Glutamatergic neuron (in vitro differentiated cells): ENCODE measurements at places on chromosomes 16 and 17. TPM values are rescaled to one million over a fixed set of nuclear protein-coding genes. Genes with fewer than 3 reads are reported as not detected.

The KRT15 gene
- total RNA-seq = not detected

The DHRS7C gene
- not detected for total RNA-seq

The CRYM gene
- total RNA-seq = not detected

The STAT3 gene
- 68.0 TPM for total RNA-seq

The MYCBPAP gene
- total RNA-seq = 2.5 TPM

The EVI2B gene
- not detected for total RNA-seq

The PPY gene
- total RNA-seq = not detected

The PPM1E gene
- total RNA-seq = 52.5 TPM

The C16orf54 gene
- not detected for total RNA-seq

The TPSG1 gene
- not detected for total RNA-seq

The PIPOX gene
- 1.4 TPM for total RNA-seq

The HSBP1 gene
- total RNA-seq = 218 TPM

The CES4A gene
- total RNA-seq = 3.6 TPM

The ENO3 gene
- 62.1 TPM for total RNA-seq

The AOC3 gene
- 2.0 TPM for total RNA-seq

The LYRM1 gene
- 23.2 TPM for total RNA-seq

The LPO gene
- not detected for total RNA-seq

GRCh38 chr16:56945847-56946527, 14.0 kb downstream of the HERPUD1 start:
- DNase-seq = no peak

DNA sequence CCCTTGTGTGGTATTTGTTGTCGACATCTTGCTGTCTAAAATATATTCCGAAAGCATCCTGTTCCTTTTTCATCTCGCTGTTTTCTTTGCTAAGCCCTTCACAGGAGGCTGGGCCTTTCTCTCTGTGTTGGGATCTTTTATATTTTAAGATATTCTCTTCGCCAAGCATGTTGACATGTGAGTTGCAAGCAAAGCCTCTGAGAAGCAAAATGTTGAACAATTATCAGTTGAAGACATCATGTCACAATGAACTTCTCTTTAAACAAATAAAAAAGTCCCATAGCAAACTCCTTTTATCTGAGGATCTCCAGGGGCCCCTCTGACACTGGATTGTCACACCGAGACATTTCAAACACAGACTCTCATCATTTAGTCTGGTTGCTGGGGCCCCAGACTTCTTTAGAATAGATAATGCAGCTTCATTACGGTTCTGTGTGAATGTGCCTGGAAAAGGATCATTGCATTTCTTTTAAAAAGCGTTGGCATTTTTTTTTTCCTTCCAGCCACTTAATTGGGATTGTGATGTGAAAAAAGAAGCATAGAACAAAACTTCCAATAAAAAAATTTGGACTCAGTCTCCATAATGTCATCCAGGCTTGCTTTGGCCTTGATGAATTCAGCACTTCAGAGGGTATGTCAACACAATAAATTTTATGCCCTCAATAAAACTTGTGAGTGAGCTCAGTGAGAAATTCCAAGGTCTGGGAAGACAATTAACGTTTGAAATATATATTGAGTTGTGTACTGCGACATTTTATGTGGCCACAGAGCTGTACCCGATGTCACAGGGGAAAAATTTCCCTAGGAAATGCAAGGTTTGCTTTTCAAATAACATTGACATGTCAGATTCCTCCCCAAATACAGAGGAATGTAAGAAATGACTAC, 496.8 kb downstream of the XYLT1 start:
- no peak for DNase-seq

DNA sequence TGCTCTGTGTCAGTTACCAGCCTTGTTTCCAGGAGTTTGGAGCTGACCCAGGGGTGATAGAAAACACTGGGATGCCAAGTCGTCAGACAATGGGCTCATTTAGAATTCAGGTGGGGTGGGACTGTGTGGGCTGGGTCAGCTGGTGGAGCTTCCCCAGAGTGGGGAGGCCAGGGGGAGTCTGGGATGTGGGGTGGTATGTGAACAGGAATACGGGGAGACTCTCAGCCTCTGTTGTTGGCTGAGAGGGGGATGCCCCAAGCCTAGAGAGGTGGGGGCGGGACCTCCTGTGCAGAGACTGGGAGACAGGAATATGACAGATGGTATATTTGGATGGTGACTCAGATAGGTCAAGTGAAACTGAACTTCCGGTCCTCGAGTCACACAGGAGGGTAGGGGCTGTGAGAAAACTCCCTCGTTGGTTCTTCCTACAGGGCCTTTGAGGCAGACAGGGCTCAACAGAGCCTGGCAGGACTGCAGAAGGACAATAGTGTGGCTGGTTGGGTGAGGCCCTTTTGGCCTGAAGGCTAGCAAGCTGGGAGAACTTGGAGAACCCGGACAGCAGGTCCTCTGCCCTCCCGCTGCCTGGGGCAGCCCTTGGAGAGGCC, 23.7 kb downstream of the CDH1 start:
- DNase-seq = no peak

GRCh38 chr17:17716837-17717523, 35.7 kb downstream of the RAI1 start:
- DNase-seq = no peak

GRCh38 chr17:27323538-27324215, 29.8 kb downstream of the WSB1 start:
- peak; percentile 30 for DNase-seq

DNA sequence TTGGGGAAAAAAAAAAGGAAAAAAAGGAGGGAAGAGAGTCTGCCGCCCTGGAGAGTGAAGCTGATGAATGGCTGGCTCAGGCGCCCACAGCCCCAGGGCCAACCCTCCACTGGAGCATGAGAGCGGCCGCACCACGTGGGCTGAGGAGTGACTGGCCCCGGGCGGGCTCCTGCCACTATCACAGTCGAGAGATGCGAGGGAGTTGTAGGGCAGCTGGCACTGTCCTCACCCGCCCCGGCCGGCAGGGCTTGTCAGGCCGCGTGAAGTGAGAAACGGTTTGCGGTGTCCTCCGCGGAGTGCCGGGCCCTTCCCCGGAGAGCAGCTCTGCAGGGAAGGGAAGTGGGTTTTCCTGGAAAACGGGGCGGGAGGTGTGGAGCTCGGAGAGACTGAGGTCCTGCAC, 45.9 kb downstream of the JPH3 start:
- DNase-seq = no peak

DNA sequence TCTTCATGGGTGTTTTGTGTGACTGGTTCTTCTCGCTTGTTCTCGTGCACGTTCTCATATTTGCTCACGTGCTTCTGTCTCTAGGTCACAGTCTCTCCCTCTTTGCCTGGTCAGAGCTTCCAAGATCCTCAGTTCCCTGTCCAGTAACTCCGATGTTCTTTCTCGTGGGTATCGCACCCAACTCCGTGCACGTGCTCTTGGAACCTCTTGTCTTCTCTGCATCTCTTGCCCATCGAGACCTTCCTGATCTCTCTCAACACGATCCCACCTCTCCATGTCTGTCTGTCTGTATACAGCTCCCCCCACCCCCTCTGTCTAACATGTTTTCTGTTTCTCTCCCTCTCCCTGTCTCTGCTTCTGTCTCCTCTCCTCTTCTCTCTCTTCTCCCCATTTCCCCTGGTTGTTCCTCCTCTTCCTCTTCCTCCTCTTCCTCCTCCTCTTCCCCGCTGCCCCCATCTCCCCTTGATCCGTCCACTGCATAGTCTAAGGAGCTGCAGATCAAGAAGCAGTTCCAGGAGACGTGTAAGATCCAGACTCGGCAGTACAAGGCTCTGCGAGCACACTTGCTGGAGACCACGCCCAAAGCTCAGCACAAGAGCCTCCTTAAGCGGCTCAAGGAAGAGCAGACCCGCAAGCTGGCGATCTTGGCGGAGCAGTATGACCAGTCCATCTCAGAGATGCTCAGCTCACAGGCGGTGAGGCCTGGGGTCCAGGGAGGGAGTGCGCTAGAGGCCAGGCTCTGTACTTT, 6.1 kb downstream of the HIRIP3 start:
- DNase-seq = no peak

GRCh38 chr16:23286131-23286532, 16.0 kb upstream of the SCNN1B start:
- DNase-seq = no peak

DNA sequence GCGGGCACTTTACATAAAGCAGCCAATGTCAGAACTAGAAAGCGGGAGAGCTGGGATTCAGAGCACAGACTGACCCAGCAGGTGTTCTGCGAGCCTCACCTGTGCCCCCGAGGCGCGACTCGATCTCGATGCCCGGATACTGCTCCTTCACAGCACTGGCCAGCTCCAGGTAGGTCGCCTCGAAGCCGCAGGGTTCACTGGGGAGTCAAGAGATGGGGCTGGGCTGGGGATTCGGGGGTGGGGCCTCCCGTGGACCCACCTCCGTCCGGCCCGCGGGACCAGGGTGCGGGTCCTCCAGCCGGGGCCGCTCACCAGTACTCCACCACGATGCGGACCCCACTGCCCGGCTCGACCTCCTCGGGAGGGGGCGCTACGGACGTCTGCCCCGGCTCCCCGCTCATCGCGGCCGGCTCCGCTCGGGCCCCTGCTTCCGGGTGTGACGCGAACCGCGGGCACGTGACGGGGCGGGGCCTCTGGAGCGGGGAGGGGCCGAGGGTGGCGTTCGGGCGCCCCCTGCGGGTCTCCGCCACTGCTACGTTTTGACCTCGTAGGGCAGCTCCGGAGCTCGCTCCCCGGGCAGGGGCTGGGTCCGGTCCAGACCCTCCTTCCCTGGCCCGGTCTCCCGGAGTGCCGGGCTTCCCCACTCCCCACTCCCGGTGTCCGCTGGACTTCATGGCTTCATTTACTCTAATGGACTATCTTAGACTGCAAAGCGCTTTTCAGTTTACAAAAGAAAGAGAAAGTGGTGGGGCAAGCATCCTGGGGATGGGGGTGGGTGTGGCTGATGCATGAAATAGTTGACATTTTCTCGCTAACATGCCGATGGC, at the start of gene MIEN1:
Gene MIEN1, minus strand, starts transcription at position 438 of the 827 bp plus-strand sequence. Its CDS starts 37 bp downstream, at position 401.
- peak; percentile 97 for DNase-seq

- no peak for DNase-seq
These were observed 5.0 kb downstream of the YBX2 start for GRCh38 chr17:7289256-7290032.

DNA sequence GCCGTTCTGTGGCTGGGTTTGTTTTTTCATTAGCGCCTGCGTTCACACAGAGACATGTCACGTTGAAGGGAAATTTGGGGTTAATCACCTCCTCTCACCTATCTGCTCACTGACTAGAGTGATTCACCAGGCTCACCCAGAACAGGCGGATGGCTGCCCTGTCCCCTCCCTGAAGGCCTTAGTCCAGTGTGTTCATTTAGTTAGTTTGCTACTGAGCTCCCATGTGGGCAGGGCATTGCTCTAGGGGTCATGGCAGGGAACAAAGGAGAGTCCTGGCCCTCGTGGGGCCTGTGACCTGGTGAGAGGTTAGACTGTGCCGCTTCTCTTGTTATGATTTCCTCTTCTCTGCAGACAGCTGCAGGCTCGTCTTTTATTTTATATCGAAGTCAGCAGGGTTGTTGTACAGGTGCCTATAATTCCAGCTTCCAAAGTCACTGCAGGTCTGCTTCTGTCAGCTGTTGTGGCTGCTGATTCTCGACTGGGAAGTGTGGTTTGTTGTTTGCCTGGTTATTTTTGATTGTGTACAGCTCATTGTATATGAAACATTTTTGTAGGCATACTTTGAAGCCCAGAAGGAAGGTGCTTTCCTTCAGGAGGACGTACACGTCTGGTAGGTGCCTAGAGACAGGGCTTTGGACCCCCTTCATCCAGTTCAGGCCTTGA, 73.4 kb upstream of the GSE1 start:
- DNase-seq = no peak

DNA sequence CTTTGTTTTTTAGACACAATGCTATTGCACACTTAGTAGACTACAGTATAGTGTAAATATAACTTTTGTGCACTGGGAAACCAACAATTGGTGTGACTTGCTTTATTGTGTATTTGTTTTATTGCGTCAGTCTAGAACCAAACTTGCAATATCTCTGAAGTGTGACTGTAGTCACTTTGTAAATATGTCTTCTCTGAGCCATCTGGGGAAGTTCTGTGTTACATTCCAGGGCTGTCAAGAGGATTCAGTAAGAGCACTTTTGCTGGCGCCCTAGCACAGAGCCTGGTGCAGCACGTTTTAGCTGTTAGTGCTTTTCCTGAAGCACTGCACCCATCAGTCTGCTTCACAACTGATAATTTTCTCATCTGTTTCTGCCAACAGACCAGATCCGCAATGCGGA, 73.2 kb downstream of the NT5M start:
- DNase-seq = no peak

GRCh38 chr17:64500862-64501765, 4.3 kb upstream of the POLG2 start:
- no peak for DNase-seq

DNA sequence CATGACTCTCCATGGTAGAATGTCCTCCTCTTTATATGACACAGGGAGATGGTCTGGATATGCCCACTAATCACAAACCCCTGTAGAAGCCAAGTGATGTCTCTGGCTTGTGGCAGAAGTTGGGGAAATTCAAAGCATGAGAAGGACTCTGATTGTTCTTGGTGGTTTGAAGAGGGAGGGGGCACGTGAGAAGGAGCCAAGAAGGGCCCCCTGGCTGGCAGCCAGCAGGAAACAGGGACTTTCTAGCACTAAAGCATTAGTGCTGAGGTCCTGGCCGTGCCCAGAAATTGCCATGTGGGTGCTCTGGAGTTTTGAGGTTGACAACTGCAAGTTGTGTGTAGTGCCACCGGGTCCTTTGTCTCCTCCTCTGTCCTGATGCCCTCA, 199.9 kb downstream of the LGALS9B start:
- no peak for DNase-seq

DNA sequence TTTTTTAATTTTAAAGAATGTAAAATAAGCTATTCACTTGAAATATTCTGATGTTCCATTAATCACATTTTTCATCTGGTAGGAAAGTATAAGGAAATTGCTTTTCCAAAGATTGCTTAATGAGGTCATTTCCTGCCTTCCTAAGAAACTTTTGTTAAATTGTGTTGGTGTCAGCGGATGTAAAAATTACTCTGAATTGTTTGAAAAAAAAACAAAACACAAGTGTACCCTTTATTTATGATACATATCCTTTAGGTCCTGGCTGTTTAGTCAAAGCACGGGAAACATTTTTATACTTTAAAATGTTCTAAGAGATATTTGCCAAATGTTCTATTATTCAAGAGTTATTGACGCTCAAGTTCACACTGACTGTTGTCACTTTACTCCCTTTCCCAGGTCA, 1357.4 kb upstream of the GOT2 start:
- DNase-seq = no peak

- no peak for DNase-seq
These were observed 32.6 kb downstream of the KIFC3 start for GRCh38 chr16:57769541-57770145.

- no peak for DNase-seq
These were observed 1030.3 kb upstream of the CDH8 start for GRCh38 chr16:63066552-63066951.

- no peak for DNase-seq
These were observed 231.2 kb downstream of the CPPED1 start for GRCh38 chr16:12572316-12572985.

DNA sequence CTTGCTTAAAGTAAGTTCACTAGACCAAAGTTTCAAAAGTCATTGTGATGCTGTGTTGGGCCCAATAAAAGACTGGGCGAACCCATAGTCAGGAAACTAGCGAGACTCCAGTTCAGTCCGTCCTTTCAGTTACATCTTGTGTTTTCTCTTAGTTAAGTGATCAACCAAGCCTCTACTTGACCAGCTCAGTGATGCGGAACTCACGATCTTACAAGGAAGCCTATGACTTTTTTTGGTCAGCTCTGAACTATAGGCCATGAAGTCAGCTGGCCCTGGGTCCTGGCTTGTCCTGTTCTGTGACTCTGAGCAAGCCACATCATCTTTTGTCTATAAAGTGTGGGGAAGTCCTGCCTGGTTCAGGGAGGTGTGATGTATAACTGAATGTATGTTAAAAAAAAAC, 21.7 kb upstream of the WSCD1 start:
- DNase-seq = no peak

- DNase-seq = no peak
These were observed 10.0 kb downstream of the ZSCAN10 start for GRCh38 chr16:3088925-3089716.

- no peak for DNase-seq
These were observed 18.3 kb downstream of the CDIPT start for GRCh38 chr16:29844575-29845331.
